Activated CD8-positive, alpha-beta memory T cell treated with anti-CD3 and anti-CD28 coated beads for 1 hour (primary cell): ENCODE measurements at places on chromosomes 4 and X.

DNA sequence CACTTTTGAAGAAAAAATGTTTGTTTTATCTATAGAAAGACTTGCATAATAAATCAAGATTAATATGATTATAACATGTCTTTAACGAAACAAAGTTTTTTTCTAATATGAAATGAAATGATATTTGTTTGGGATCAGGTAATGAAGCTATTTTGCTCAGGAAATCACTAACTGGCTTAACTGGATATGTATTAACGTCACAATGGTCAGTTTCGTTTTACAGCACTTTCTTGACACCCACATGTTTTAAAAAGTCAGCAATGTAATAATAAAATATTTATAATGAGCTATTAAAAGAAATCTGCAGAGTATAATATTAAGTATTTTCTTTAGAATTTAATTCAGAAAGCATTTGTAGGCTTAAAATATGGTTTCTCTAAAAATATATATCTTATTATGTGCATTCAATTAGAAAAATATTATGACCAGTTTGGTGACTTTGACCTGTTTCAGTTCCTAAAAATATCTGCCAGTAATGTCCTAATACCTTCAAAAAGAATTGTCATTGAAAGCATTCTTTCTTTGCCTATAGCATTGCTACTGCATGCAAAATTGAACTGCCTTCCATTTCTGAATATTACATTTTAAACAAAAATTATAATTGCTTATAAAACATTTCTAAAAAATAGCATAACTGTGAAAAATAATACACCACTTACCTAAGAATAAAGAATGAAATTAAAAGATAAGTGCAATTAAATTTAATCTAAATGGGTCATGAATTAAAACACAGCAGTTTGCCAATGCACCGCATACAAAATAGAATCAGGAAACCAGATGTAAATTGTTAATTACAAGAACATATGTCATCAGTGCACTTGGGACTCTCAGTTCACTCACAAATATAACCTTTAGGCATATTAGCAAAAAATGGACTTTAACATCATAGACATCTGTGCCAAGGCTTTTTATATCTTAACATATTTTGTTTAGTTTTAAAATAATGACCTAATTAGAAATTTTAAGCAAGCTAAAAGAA is 31.6 kb downstream of the TIGD2 start:
- no peak for DNase-seq

DNA sequence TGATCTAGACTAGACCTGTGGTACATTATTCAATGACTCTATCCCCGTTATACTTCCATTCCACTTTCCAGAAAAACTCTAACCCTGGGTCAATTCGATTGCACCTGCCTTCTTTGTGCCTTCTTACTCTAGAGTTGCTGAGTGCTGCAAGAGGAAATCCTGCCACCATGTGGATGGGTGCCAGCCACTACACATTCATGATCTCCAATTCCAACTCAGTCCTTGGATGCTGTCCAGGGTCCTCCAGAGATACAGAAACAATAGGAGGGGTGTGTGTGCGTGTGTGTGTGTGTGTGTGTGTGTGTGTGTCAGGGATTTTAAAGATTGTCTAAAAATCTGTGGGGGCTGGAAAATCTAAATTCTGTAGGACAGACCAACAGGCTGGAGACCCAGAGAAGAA is 42.9 kb upstream of the INTS6L start:
- DNase-seq: no peak

DNA sequence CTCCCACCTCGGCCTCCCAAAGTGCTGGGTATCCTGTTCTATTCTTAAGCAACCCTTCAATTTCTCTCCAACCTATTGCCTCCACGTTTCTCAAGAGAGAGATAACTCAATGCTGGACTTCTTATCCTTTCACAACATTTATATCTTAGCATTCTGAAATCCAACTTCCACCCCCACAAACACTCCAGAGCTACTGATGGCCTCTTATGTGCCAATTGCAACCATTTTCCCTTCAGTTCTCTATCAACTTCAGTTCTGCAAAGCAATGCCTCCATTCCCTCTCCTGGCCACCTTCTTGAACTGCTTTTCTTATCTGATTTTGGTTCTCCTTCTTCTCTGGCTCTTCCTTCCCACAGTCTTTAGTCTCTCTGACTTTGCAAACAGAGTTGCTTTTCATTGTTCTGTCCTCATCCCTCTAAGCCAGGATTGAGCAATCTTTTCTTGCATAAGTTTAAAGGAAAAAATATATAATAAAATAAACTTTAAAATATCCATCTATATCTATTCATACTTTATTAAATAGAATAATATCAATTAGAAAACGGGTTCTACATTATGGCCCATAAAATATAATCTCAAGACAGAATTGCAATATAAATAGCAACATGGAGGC is 3.6 kb upstream of the STBD1 start:
- DNase-seq: no peak

- no peak for DNase-seq
Measured at GRCh38 chr4:53508446-53508845, 82.8 kb downstream of the LNX1 start.

DNA sequence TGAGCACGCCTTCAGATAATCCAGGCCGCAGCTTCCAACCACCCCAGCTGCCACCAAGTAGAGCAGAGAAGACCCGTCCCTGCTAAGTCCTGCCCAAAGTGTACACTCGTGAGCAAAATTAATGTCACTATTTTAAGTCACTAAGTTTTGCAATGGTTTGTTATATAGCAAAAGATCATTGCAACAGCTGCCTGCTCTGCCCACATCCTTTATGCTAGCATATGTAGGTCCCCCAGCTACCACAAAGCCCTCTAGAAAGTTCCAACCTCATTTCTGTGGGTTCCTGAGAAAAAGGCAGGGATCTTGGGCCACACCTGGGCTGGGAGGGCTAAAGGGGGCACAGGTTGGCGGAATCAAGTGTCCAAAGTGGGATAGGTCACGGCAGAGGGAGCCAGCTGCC is 346.9 kb downstream of the BCOR start:
- DNase-seq: no peak

DNA sequence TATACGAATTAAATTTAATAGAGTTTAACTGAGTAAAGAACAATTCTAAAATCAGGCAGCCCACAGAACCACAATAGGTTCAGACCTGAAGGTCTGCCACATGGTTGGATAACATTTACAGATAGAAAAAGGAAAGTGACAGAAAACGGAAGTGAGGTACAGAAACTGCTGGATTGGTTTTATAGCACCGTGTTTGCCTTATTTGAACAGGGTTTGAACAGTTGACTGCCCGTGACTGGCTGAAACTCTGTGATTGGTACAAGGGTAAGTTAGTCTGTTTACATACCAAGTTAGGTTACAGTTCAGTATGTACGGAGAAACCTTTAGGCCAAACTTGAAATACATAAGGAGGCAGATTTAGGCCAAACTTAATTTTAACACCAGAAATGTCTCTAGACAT is 64.1 kb upstream of the ATXN3L start:
- no peak for DNase-seq

GRCh38 chr4:3168029-3168428 is 80.9 kb upstream of the MSANTD1 start:
- no peak for DNase-seq

GRCh38 chrX:10892621-10893225 is 218.4 kb upstream of the HCCS start:
- no peak for DNase-seq

- DNase-seq: no peak
Measured at GRCh38 chrX:124524852-124525251, 178.5 kb downstream of the SH2D1A start.

GRCh38 chr4:99219479-99219878 is 433 bp upstream of the ADH6 start:
- DNase-seq: no peak

- no peak for DNase-seq
Measured at GRCh38 chrX:80810365-80810978, 795 bp upstream of the BRWD3 start.

- DNase-seq: no peak
Measured at GRCh38 chr4:188603646-188604045, 464.4 kb downstream of the TRIML1 start.
